ENCODE measurements at places on chromosomes 11 and 22.
A peak's percentile ranks its signal among the peaks of the same experiment; 100 is the strongest.

DNA sequence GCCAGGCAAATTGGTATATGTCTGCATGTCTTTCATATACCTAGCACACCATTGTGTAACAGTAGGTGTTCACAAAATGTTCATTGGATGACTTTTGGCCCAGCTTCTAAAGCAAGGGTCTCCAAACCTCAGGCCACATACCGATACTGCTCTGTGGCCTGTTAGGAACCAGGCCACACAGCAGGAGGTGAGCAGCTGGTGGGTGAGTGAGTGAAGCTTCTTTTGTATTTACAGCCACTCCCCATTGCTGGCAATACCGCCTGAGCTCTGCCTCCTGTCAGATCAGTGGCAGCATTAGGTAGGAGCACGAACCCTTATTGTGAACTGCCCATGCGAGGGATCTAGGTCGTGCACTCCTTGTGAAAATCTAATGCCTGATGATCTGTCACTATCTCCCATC is 836.6 kb downstream of the NTM start:
- no peak for DNase-seq

GRCh38 chr11:43410394-43410793 is 51.7 kb downstream of the TTC17 start:
- DNase-seq, result no peak

DNA sequence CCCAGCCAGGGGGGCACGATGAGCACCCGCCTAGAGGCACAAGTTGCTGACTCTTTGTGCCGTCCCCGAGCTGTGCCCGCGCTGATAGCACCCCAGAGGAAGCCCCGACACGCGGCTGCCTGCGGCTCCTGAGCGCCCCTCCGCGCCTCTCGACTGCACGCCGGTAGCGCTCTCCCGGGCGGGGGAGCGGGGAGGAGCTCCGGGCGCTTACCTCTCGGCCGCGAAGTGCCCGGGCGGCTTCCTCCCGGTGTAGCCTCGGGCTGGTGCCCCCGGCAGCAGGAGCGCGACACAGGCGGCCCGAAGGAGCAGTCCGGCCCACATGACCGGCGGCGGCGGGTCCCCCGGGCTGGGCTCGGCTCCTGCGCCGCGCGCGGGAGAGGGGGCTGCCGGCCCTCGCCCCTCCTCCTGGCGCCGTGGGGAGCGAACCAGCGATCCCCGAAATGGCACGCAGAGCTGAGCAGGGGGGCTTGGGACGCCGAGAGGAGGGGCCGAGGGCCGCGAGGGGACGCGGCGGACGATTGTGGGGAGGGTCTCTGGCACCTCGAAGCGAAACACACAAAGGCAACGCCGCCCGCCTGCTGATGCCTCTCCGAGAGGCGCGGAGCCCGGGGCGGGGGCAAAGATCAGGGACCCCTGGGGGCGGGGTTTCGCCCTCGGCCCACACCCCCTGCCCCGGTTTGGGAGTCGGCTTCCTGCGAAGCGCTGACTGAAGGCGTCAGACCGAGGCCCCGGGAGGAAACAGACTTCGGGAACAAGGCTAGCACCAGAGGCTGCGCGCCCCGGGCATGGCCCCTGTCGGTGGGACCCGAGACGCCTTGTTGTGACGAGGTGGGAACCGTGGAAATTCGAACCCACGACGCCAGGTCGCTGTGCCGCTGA is at the start of gene VWCE:
TSS of gene VWCE (minus strand) at position 600 of the 879 bp plus-strand sequence. CDS start at position 321, 279 bp downstream.
- DNase-seq, result peak; percentile 91

GRCh38 chr11:81647374-81647773 is 1086.3 kb downstream of the FAM181B start:
- DNase-seq, result no peak

GRCh38 chr11:118691926-118692830 is 12.7 kb upstream of the TREH start:
- no peak for DNase-seq

DNA sequence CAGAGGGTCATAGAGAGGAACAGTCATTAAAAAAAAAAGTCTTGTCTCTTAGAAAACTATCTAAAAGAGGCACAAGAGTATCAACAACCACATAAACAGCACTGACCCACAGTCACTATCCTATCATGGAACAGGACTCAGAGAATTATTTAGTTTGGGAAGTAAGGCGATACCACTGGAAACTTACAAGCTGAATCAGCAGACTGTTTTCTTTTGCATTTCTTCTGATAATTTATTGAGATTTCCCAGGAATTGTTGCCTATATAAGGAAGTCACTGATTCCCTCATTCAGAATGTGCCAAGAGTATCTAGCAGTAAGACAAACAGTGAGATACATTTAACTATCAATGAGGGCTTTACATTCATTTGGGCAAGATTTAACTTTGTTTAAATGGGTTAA is 304.1 kb downstream of the GUCY1A2 start:
- no peak for DNase-seq

All from iPS-NIHi11 (cell line).